Stomach (tissue), 19 donors: ENCODE measurements at places on chromosomes 3 and 15. TPM values are rescaled to one million over a fixed set of nuclear protein-coding genes. Genes with fewer than 3 reads are reported as not detected.

Gene FAM98B
- 6.3 TPM for polyA plus RNA-seq

Gene REC114
- polyA plus RNA-seq: not detected

Gene CSPG4
- 3.1 TPM for polyA plus RNA-seq

GRCh38 chr3:136075811-136076210, 110.3 kb downstream of the PPP2R3A start:
- no peak for DNase-seq

DNA sequence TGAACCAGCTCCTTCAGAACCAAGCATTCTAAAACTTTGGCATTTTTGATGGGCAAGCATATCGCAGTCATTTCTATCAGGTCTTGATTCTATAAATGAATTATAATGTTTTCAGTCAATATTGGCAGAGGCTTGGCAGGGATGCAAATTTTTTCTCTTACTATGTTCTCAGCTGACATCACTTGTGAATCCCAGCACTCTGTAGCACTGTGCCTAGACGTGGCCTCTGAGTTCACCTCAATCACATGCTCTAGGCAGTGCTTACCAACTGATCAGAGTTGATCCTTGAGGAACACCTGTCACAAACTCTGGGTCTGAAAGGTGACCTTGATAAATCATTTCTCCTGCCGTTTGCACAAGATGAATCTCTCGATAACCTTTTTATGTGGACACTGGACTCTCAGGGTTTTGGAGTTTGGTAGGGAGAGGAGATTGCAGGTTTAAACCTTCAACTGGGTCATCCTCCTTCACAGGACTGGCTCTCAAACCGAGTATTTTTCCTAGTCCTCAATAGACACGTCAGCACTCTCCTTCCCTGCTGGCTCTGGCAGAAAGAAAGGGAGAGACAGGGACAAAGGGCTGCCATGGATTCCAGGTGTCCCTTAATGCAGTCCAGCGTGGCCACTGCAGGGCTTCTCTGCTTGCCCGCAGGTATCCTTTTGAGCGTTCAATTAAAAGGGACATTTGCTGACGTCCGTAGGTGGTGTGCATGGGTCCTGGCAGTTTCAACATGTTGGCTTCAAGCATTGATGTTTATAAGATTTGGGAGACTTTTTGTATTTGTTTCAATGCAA, 222.3 kb upstream of the CMC1 start:
- DNase-seq: no peak

DNA sequence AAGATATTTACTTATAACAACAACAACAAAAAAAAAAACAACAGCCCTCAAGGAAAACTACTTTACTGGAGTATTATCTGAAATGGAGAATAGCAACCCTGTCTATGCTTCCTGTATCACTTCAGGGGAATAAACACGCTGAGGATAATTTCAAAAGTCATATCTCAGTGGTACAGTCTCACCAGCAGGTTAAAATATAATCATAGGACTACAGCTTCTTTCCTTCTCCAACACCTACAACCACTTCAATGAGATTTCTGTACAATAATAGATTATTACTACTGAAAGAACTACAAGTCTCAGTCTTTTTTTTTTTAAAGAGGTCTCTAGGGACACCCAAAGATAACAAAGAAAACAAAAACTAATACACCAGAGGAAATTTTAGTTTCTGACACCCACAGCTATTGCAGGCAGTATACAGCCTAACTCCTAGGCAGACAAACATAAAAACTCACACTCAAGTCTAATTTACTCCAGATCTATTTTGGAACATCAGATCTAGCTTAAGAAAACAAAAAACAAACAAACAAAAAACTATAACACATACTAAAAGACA, 268.2 kb downstream of the BCHE start:
- DNase-seq: no peak
